ENCODE measurements at places on chromosomes 3 and 15. TPM values are rescaled to one million over a fixed set of nuclear protein-coding genes. Genes with fewer than 3 reads are reported as not detected.

DNA sequence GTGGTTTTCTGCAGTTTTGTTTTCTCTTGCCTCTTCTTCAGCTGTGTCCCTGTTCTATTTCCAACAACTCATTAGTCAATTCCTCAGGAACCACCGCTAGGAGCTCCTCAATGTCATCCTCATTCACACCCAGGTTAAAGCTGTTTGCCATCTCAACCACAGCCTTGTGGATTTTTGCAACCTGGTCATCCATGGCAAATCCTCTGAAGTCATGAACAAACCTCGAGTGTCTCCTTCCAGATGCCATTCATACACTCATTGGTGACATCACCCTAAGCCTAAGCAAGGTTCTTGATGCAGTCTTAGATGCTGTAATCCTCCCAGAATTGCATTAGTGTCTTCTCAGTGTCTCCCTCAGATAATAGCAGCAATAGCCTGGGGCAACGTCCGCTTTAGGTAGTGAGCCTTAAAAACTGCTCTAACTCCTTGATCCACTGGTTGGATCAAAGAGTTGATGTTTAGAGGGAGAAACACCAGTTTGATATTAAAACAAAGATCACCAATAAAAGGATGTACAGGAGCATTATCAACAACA, 31.5 kb upstream of the ZNF502 start:
- DNase-seq, result no peak

- no peak for DNase-seq
These were observed 6.5 kb downstream of the CHST13 start for GRCh38 chr3:126530171-126531050.

Gene PRKCD
- total RNA-seq, result 18.7 TPM

DNA sequence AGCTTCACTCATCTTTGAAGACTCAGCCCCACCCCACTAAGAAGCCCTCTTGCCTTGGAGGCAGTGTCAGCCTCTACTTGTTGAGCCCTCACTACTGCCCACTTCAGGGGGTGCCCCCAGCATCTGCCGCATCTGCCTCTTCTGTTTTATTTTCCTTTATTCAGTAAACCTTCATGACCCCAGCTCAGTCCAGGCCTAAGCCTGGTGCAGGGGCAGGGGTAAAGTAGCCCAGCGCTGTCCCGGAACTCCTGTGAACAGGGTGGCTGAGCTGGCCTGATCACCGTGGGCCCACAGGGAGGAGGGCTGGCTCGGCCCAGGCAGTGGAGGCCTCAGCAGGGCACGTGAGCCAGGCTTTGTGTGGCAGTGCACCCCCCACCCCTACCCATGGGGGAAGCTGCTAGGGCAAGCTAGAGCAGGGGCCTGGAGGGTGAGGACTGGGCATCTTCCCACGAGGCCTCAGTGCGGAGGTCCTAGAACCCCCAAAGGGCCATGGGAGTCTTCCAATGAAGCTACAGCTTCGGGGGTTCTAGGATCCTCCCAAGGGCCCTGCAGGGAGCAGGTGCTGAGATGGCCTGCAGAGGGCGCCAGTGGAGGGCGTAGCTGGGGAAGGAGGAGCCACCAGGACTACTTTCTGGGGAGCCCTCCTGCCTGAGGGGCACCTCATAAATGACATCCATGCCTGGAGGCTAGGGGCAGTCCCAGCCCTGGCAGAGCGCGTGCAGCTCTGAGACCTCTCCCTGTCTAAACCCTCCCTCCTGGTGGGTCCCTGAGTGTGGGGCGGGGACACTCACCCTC, 36.0 kb downstream of the TSPAN3 start:
- DNase-seq, result peak; percentile 48

Gene MYRIP
- total RNA-seq, result not detected

GRCh38 chr3:171258316-171258715, 201.9 kb downstream of the TNIK start:
- DNase-seq, result no peak

DNA sequence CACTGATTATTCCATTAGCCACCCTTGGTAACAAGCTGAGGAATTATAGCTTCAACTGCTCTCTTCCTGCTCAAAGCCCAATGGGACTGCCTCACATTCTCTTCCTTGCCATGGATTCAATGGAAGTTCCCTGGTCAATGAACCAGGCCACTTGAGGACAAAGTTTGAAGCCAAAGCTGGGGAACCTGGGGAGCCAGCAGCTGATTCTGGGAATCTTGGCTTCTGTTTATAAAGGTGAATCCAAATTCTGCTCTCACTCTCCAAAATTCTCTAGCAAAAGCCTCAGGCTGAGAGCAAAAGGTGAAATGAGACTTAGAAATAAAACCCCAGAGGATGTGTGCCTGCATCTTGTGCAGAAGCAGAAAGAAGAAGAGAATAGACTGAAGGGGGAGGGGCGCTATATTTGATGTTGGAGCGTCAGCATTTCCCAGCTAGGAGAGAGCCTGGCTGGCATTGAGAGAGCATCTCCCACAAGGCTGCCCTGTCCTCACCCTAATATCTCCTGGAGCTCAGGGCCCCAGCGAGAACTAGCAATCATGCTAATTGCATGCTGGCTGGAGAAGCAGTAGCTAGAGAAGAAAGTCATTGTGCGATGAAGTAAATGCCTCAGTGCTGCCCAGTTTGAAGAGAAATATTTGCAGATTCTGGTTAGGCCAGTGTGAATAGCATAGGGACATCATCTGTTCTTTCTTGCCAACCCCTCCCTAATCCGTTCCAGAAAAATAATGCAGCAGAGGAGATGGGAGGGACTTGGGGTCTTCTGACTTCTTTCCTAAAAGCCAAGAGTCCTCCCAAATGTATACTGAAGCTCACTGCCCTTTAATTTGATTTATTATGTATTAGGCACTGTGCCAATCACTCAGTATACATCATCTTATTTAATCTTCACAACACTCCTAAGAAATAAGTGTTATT, 34.9 kb upstream of the GAP43 start:
- no peak for DNase-seq

Gene TPRA1
- total RNA-seq, result 34.0 TPM

DNA sequence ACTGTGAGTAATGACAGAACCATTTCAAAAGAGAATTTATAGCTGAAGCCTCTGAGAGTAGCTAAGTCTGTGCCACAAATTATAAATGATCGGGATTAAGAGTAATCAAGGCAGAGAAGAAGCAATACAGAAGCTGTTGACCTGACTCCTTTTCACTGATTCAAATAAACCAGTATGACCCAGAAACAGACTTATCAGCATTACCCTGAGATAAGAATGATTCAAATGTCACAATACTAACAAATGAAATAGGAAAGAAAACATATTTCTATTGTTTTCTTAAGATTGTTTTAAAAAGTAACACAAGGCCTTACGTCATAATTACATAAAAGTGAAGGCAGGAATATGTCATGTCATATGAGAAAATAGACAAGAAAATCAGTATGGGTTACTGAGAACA, 1534.6 kb downstream of the SI start:
- DNase-seq, result no peak

DNA sequence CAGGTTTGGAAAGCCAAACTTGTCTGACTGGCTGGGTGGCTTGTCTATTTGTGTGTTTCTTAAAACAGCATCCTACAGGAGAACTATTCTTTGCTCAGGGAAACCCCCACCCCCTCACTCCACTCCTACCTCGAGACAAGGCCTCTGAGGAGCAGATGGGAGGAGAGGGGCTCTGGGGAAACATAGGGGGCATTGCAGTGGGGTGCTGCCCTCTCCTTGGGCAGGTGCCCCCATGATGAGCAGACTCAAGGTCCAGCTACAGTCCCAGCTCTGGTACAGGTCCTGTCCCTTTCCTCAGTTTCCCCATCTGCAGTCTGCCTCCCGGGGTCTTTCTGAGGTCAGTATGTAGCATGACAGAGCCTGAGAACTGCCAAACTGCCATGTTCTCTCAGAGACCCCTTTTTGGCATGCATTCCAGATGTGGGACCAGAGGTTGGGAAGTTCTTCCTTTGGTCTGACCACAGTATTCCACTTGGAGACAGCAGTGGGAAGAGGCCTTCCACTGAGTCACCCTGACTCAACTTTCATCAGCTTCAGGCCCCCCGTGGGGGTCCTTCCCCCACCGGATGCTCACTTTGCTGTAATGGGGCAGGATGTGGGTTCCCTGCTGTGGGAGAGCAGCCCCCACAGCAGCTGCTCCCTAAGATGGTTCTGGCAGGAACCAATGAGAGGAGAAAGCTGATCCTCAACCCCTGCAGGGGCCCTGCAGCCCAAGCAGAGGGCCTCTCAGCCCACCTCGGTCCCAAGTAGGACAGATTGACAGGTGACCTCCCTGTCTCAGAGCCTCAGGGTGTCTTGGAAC, 32.3 kb upstream of the CYP11A1 start:
- peak; percentile 76 for DNase-seq

DNA sequence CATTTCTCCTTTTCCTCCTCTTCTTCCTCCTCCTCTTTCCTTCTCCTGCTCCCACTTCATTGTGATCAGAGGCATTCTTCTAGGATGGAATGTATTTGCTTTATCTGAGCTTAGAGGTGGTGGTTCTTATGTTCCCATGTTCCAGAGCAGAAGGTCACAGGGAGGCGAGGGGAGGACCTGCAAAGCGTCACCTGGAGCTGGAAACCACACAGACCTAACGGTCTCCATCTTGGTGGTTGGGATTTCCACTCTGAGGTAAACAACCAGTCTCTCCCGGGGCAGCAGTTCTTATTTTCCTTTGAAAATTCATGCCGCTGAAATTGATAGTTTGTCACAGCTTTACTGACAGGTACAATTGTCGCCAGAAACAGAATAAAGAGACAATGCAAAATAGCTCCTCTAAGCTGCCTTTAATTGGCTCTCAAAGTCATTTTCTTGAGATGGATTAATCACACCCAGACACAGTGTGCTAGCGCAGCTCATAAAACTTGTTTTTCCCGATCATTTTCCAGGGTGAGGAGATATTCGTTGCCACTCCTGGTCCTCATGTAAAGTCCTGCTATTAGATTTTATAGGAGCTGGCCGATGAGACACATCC, 16.9 kb upstream of the AGBL1 start:
- DNase-seq, result no peak

Gene TNK2
- total RNA-seq, result 49.3 TPM
